SJSA1 (cell line): ENCODE measurements at places on chromosomes 11 and 22. TPM values are rescaled to one million over a fixed set of nuclear protein-coding genes. Genes with fewer than 3 reads are reported as not detected.
A peak's percentile ranks its signal among the peaks of the same experiment; 100 is the strongest.

DNA sequence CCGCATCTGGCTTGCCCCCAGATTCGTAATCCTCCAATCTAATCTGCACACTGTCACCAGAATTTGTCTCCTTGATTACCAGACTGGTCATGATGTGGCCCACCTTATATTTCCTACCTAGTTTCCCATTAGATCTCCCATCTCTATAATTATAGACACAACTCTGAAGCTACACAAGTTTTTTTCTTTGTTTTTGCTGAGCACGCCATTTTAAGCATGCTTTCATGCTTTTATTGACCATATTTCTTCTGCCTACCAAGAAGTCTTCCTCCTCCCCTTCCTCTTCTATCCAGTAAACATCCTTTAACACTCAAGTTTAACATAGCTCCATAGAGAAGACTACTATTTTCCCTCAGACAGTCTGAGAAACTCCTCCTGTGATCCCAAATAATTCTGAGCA is 24.3 kb upstream of the DEPDC7 start:
- no peaks in the 10 kb centered on the region for H3K27me3 ChIP-seq
- DNase-seq = no peak
- 0 out of 2 replicates have a peak, but pooled peaks cover 3% of the 10 kb centered on the region for H3K4me1 ChIP-seq
- H3K36me3 ChIP-seq = no peaks in the 10 kb centered on the region

- no peak overlapping the region for H3K4me3 ChIP-seq
- no peaks in the 10 kb centered on the region for H3K27me3 ChIP-seq
- H3K27ac ChIP-seq = no peak overlapping the region
- H3K4me1 ChIP-seq = peaks cover 17% of the 10 kb centered on the region
- H3K36me3 ChIP-seq = no peaks in the 10 kb centered on the region
- peak; percentile 34 for DNase-seq
Measured at GRCh38 chr11:126392633-126393013, 37.1 kb downstream of the ST3GAL4 start.

- H3K36me3 ChIP-seq = no peaks in the 10 kb centered on the region
- H3K27ac ChIP-seq = no peak overlapping the region
- H3K4me3 ChIP-seq = no peak overlapping the region
- peak; percentile 33 for DNase-seq
- H3K4me1 ChIP-seq = no peaks in the 10 kb centered on the region; the same call in 1 of the 2 replicates
Measured at GRCh38 chr11:123301696-123302400, 106.8 kb upstream of the CLMP start.

- no peak overlapping the region for H3K27ac ChIP-seq
- no peaks in the 10 kb centered on the region for H3K27me3 ChIP-seq
- peak overlapping the region; percentile 64 for H3K4me3 ChIP-seq
- no peak for DNase-seq
- H3K36me3 ChIP-seq = peaks cover 62% of the 10 kb centered on the region
Measured at GRCh38 chr11:112085822-112086421, 634 bp downstream of the TIMM8B start.

OAF gene
- total RNA-seq = 0.47 and 2.2 TPM in 2 replicates

DNA sequence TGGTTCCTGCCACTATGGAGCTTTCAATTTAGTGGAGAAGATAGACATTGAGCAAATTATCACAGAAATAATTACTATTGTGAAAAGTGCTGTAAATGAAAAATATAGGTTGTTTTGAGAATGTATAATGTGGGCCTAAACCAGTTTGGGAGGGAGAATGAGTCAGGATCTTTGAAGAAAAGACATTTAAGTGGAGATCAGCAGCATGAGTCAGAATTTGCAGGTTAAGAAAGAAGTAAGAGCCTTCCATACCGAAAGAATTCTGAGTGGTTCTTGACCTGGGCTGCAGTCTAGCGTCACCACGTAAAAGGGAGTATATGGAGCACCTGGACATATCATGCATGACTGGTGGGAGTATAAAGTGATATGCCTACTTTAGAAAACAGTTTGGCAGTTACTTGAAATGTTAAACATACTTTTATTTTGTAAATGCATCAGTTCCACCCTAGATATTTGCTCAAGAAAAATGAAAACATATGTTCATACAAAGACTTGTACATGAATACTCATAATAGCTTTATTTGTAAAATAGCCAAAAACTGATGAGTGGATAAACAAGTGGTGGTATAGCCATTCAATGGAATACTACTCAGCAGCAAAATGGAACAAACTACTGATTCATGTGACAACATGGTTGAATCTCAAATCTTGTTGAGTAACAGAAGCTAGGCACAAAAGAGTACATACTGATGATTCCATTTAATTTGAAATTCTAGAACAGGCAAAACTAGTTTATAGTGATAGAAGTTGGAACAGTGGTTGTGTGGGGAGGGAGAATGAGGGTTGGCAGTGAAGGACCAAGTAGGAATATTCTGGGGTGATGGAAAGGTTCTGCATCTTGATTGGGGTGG is 99.2 kb downstream of the STIM1 start:
- peaks cover 31% of the 10 kb centered on the region for H3K4me1 ChIP-seq
- H3K27ac ChIP-seq = no peak overlapping the region
- no peak overlapping the region for H3K4me3 ChIP-seq
- H3K27me3 ChIP-seq = no peaks in the 10 kb centered on the region
- DNase-seq = no peak

RPS13 gene
- 1,373 and 1,546 TPM in 2 replicates for total RNA-seq

- H3K4me3 ChIP-seq = no peak overlapping the region
- no peaks in the 10 kb centered on the region for H3K4me1 ChIP-seq
- no peaks in the 10 kb centered on the region for H3K27me3 ChIP-seq
- H3K36me3 ChIP-seq = no peaks in the 10 kb centered on the region
- DNase-seq = no peak
- H3K27ac ChIP-seq = no peak overlapping the region
Measured at GRCh38 chr11:120651396-120651795, 139.8 kb downstream of the GRIK4 start.

DNA sequence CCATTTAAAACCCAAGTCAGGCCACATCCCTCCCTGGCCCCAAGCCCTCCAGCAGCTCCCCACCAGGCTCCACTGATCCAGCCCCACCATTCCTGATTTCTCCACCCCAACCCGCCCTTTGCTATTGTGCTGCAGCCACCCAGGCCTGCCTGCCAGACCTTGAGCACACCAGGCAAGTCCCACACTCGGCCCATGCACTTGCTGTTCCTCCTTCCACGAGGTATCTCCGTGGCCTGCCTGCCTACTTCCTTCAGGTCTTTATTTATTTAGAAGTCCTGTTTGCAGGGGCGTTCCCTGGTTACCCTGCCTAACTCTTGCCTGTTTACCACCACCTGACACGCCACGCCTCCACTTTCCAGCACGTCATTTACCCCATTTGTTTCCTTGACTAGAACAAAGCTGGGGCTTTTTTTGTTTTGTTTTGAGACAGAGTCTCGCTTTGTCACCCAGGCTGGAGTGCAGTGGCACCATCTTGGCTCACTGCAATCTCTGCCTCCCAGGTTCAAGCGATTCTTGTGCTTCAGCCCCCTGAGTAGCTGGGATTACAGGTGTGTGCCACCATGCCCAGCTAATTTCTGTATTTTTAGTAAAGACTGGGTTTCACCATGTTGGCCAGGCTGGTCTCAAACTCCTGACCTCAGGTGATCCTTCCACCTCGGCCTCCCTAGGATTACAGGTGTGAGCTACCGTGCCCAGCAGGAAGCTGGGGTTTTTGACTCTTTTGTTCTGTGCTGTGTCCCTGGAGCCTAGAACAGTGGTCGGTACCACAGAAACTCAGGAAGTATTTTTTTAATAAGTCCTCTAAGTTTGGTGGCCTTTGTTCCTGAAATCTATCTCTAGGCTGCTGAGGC is 6.7 kb downstream of the CENPM start:
- no peak for DNase-seq
- H3K4me1 ChIP-seq = peaks cover 7% of the 10 kb centered on the region; the same call in 1 of the 2 replicates
- H3K4me3 ChIP-seq = no peak overlapping the region
- no peak overlapping the region for H3K27ac ChIP-seq
- no peaks in the 10 kb centered on the region for H3K27me3 ChIP-seq
- H3K36me3 ChIP-seq = peaks cover 88% of the 10 kb centered on the region
